ENCODE measurements at places on chromosomes 6 and 20.

DNA sequence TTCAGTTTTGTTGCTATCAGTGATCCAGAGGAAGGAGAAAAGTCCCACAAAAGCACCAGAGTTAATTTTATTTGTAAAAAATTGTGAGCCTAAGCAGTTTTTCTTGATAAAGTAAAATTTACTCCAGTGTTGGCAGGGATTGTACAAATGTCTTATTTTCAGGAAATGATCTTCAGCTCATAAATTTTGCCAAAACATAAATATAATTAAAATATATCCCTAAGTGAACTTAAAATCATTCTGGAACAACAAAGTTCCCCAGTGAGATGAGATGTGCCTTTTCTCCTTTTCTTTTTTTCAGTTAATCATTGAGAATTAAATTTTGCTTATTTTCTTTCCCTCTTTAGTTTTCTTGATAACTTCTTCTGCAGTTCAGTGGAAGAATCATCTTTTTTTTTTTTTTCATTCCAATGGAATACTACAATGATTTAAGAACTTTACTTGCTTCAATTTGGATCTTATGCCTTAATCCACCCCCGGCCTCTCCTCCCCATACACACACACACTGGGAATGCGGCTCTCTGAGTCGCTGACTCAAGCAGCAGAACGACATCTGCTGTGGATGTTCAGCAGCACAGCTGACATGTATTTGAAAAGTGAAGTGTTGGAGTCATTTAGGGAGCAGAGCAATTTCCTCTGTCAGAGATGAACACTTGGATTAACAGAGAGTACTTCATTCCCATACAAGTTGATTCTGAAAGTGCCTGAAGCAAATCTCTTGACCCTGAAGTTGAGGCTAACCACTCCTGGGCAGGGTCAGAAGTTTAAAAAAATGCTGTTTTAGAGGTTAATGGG lies 27.7 kb upstream of the LAMA4 start:
- no peak for DNase-seq

- DNase-seq, result no peak
Observed at GRCh38 chr6:147603392-147604081, 95.0 kb downstream of the SAMD5 start.

- DNase-seq, result no peak
Observed at GRCh38 chr20:40945754-40946450, 82.7 kb upstream of the TOP1 start.

- DNase-seq, result no peak
Observed at GRCh38 chr6:89302936-89303335, 12.2 kb downstream of the GABRR2 start.

DNA sequence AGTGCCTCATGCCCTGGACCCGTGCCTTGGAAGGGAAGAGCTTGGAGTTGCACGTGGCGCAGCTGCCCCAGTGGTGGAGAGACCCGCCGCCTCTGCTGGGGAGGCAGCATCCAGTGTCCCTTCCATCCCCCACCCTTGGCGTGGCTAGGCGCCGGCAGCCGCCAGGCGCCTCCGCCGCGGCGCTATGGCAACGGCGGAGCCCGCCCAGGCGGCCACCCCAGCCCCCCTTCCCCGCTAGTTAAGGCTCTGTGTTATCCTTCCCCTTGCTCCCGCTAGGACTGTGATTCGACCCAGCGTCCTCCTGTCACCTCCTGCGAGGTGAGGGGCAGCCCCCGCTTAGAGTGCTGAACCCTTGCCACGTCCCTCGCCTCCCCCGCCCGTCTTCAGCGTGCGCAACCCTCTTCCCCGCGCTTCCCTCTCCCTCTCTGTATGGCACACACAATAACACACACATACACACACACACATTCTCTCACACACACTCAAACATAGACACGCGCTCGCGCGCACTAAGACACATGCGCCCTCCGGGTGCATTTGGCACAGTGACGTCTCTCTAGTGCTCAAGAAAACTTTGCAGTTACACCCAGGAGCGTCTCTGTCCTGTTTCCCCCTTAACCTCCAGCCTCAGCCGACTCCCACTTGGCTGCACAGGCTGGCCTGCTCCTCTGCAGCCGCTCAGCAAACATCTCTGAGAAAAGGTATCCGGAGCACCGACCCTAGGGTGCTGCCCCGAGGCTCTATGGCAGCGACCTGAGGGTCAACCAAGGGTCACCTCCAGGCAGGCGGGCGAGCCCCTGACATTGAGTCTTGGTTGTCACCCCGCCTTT lies 8.5 kb downstream of the GRIK2 start:
- no peak for DNase-seq

GRCh38 chr6:6825193-6825784 lies 236.8 kb downstream of the LY86 start:
- DNase-seq, result no peak

- no peak for DNase-seq
Observed at GRCh38 chr6:168968801-168969200, 284.8 kb downstream of the THBS2 start.
